ENCODE measurements at places on chromosomes 1 and 21. TPM values are rescaled to one million over a fixed set of nuclear protein-coding genes. Genes with fewer than 3 reads are reported as not detected.

Gene DIO1
- not detected for total RNA-seq

Gene GJA5
- 0.59 TPM for total RNA-seq

Gene C1orf116
- not detected for total RNA-seq

Gene C1orf87
- total RNA-seq: not detected

Gene GNG12
- 149 TPM for total RNA-seq

Gene GBP6
- not detected for total RNA-seq

Gene GPR153
- total RNA-seq: 7.1 TPM

Gene ACTA1
- total RNA-seq: 0.14 TPM

Gene NOC2L
- 115 TPM for total RNA-seq

Gene CD1E
- not detected for total RNA-seq

Gene BACH1
- 72.8 TPM for total RNA-seq

Gene MYBPH
- total RNA-seq: 0.30 TPM

Gene LMX1A
- total RNA-seq: not detected

Gene CSF1
- 85.8 TPM for total RNA-seq

Gene CFAP107
- not detected for total RNA-seq

Gene MXRA8
- total RNA-seq: 172 TPM

Gene MNDA
- not detected for total RNA-seq

Gene RXFP4
- total RNA-seq: 0.30 TPM

Gene KRTAP22-2
- not detected for total RNA-seq

Gene TSPEAR
- not detected for total RNA-seq

Gene LCE2A
- total RNA-seq: not detected

Gene PTGFR
- 34.0 TPM for total RNA-seq

Gene TAF12
- total RNA-seq: 33.6 TPM

Gene ZNF496
- total RNA-seq: 12.8 TPM
